ENCODE measurements at places on chromosomes 6 and 20.

- DNase-seq = no peak
These were observed 52.6 kb downstream of the HECA start for GRCh38 chr6:139187489-139187888.

DNA sequence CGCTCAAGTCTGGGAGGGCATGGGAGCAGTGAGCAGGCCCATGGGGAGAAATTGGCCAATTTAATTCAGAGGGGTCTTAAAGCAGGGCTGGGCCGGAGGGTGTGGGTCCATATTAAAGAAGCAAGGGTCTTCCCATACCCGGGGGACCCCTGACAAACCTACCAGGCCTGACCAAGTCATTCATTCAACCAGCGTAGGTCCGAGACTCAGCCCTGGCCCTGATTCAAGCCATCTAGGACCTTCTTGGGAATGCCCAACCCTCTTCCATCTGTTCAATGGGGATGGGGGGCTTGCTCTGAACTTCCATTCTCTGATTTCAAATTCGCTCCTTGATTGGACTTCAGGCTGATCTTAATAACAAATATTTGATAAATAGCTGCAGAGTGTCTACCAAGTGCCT lies 7.3 kb downstream of the ADIG start:
- no peak for DNase-seq

GRCh38 chr6:27742833-27743573 lies 169.2 kb downstream of the OR2B2 start:
- no peak for DNase-seq

DNA sequence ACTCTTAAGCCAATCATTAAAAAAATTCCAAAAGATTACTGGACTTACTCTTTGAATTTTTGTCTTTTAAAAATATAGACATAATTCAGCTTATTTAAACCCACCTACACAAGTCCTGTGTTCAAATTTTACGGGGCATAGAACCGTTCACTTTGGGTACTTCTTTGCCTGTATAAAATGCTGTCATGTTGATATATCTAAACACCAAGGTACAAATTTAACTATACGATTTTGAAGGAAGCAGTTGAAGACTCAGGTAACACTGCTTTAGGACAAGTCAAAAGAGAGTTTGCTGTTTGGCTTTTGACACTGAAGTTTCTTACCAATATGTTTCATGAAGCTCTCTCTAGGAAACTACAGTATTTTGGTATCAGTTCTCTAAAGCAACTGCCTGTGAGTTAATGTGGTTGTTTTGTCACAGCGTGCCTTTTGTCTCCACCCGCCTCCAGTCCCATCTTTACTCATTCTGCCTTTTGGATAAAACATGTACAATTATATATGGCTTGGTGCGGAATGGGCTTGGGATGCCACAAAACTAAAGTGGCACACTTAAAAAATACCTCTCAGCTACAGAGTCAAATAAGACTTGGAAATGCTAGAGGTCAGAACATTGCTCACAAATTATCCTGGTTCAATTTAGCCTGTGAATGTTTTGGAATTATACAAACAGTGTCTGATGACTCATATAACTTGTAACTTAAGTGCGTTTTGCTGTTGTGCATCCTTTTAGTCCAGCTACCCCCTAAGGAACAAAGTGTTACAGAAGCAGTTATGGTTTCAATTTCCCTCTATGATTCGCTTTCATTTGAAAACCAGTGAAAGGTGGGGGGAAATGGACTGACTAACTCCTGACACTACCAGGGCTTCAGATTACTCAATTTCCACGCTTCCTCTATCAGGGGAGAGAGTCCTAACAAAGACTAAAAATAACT lies 38.7 kb downstream of the RGS17 start:
- DNase-seq = no peak

GRCh38 chr20:61934716-61935530 lies 130.8 kb downstream of the TAF4 start:
- DNase-seq = peak; percentile 81

- peak; percentile 85 for DNase-seq
These were observed 671 bp downstream of the TAPBP start for GRCh38 chr6:33313105-33313708.

DNA sequence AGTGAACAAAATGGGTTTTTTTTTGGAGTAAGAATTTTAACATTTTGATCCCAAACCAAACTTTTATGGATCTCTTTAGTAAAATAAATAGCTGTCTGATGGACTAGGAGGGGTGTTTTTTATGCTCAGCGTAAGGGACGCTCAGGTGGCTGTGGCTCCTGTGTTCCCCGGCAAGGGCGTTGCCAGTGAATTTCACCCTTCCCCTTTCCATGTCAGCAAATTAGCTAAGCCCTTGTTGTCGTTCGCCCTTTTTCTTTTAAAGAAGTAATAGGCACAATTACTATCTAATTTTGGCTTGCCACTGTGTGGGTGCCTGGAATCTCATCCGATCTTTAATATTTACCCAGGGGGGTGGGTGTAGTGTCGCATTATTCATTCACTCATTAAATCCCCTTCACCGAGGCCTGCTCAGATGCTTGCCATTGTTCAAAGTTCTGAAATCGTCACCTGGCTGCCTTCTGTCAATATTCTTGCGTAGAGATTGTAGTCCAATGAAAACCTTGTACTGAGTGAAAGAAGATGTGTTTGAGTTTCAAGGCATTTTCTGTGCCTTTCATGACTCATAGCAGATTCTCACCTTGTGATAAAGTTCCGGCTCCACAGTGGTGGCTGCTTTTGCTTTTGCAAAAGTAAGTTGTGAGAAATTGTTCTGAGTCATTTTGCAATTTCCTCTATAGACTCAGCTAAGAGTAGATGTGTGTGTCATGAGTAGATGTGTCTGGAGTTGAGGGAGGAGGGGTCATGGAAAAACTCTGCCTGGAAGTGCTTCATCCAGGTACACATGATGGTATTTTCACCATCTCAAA lies 40.0 kb upstream of the CLDN20 start:
- DNase-seq = no peak

DNA sequence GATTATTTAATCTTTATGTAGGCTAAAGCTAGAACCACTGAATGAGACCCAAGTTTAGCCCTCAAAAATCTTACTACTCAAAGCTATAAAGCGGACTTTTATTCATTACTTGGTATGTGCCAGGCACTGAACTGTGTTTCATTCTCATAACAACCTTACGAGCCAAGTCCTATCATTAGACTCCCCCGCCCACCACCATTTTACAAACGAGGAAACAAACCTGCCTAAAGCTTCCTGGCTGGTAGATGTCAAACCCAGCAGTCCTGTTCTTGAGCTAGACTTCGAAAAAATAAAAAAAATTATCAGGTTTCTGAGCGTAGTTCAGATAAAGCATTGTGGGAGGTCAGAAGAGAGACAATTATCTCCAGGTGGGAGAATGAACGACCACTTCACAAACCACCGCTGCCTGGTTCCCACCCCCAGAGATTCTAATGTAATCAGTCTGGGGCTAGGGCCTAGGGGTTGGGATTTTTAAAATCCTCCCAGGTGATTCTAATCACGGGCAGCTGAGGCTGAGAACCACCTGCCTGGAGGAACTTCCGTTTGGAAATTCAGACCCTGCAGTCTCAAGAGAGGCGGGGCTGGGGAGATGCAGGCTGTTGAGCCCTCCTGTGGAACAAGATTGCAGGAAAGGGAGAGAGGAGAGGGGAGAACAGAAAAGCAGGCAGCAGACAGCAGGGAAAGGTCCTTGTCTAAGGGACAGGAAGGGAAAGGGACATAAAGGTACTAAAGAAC lies 8.6 kb downstream of the ADTRP start:
- DNase-seq = peak; percentile 53

- peak; percentile 73 for DNase-seq
These were observed 876 bp upstream of the TBPL1 start for GRCh38 chr6:133951881-133952814.

DNA sequence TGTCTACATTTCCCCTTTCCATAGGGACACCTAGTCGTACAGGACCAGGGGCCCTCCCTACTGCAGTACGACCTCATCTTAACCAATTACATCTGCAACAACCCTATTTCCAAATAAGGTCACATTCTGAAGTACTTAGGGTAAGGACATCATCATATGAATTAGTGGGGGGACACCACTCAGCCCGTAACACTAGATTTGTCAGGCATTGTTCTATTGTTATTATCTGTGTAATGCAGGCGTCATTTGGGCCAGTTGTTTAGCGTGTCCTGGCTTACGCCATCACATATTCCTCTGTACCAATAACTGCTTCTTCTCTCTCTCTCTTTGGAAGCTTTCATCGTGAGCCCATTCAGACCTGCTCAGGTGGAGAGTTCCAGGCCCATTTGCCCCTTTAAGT lies 89.3 kb downstream of the CAP2 start:
- DNase-seq = no peak

DNA sequence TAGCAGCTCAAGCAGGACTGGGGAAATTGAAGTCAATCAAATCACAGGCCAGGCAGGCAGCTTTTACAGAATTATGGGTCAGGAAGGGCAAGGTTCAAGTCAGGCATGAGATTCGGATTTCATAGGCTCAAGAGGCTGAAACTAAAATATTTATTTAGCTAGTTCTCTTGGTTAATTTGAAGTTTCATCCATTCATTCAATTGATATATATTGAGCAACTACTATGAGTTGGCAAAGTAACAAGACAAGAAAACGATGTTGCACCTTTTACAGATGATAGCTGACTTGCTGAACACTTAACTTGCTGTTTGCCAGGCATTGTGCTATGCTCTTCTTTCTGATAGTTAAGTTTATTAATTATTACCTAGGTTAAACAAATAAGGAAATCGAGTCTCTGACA lies 20.5 kb upstream of the ASCC3 start:
- no peak for DNase-seq

DNA sequence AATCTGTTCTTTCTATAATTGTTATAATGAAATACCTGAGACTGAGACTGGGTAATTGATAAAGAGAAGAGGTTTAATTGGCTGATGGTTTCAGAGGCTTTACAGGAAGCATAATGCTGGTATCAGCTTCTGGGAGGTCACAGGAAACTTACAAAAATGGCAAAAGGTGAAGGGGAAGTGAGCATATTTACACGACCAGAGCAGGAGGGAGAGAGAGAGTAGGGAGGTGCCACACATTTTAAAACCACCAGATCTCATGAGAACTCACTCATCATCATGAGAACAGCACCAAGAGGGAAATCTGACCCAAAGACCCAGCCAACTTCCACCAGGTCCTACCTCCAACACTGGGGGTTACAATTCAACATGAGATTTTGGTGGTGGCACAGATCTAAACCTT lies 2.6 kb upstream of the SIRPB1 start:
- no peak for DNase-seq

- DNase-seq = no peak
These were observed 303.9 kb downstream of the CBLN4 start for GRCh38 chr20:55701467-55701866.

Measured in H7 (cell line).